ENCODE measurements at places on chromosomes 3 and 15.
A peak's percentile ranks its signal among the peaks of the same experiment; 100 is the strongest.

DNA sequence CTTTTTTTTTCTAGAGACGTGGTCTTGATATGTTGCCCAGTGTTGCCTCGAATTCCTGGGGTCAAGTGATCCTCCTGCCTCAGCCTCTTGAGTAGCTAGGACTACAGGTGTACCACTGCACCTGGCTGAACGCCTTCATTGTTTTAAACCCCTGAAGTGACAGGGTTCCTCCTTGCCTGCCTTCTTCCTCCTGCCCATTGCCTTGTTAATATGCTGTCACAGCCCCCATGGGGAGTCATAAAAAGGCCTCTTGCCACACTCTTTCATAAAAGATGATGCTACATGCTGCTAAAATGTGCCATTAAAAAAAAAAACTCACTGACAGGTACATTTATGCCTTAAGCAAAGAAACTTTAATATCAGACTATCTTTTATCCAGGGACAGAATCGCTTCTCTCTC, 116.8 kb upstream of the SKOR1 start:
- H3K27ac ChIP-seq = no peak overlapping the region
- DNase-seq = no peak
- no peaks in the 10 kb centered on the region for H3K4me1 ChIP-seq

GRCh38 chr15:53739651-53740050, 19.8 kb downstream of the WDR72 start:
- peaks cover 6% of the 10 kb centered on the region for H3K27me3 ChIP-seq
- H3K36me3 ChIP-seq = no peaks in the 10 kb centered on the region
- no peak for DNase-seq
- H3K27ac ChIP-seq = no peak overlapping the region
- H3K4me1 ChIP-seq = no peaks in the 10 kb centered on the region

- no peak overlapping the region for H3K27ac ChIP-seq
- no peak for DNase-seq
- peaks cover 20% of the 10 kb centered on the region for H3K4me1 ChIP-seq
- H3K27me3 ChIP-seq = no peaks in the 10 kb centered on the region
Measured at GRCh38 chr3:139564294-139564861, 24.8 kb upstream of the RBP1 start.

DNA sequence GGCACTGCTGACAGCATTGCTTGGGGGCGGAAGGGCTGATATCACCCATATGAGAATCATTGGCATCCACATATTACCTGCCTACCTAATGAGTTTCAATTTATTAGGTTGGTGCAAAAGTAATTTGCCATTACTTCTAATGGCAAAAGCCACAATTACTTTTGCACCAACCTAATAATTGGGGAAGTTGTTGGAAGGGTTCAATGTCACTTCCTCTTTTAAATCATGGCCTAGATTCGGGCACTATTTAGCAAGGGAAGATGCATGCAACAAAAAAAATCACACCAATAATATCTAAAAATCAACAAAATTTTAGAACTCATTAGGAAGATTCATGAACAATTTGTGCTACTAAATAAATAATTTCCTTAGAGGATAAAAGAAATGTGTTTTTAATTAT, 56.0 kb upstream of the AGTR1 start:
- DNase-seq = no peak
- H3K4me3 ChIP-seq = no peak overlapping the region
- H3K4me1 ChIP-seq = peaks cover 2% of the 10 kb centered on the region
- H3K36me3 ChIP-seq = no peaks in the 10 kb centered on the region
- peaks cover 6% of the 10 kb centered on the region for H3K27me3 ChIP-seq

- no peak overlapping the region for H3K4me3 ChIP-seq
- no peak for DNase-seq
- no peak overlapping the region for H3K27ac ChIP-seq
- H3K36me3 ChIP-seq = no peaks in the 10 kb centered on the region
- no peaks in the 10 kb centered on the region for H3K27me3 ChIP-seq
- peaks cover 29% of the 10 kb centered on the region for H3K4me1 ChIP-seq
Measured at GRCh38 chr3:177680472-177680821, 483.2 kb upstream of the TBL1XR1 start.

GRCh38 chr3:24185738-24186384, 240.8 kb downstream of the NR1D2 start:
- H3K4me1 ChIP-seq = peaks cover 11% of the 10 kb centered on the region
- peaks cover 8% of the 10 kb centered on the region for H3K27me3 ChIP-seq
- no peak overlapping the region for H3K4me3 ChIP-seq
- H3K36me3 ChIP-seq = no peaks in the 10 kb centered on the region
- DNase-seq = no peak
- no peak overlapping the region for H3K27ac ChIP-seq

DNA sequence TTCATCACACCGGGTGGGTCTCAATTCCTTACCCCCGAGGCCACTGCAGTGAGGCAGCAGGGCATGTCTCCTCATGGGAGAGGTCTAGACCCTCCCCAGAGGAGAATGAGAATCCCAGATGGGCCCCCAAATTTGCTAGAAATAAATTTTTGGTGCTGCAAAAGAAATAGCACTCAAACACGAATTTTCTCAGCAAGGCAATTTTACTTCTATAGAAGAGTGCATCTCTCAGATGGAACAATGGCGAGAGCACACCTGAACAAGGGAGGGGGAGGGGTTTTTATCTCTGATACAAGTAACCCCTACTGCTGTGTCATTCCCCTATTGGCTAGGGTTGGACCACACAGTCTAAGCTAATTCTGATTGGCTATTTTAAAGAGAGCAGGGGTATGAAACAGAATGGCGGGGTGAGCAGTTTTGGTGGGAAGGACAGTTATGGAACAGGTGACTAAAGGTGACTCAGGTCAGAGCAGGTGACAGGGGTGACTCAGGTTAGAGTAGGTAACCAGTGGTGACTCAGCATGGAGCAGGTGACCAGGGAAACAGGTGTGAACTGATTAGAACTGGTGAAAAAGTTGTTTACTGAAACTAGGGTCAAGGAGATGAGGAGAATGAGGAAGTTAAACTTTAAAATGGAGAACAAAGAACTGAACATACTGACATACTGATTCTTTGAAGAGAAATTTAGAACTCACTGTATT, 93.0 kb upstream of the WNT7A start:
- H3K27ac ChIP-seq = no peak overlapping the region
- no peak overlapping the region for H3K4me3 ChIP-seq
- no peaks in the 10 kb centered on the region for H3K36me3 ChIP-seq
- no peaks in the 10 kb centered on the region for H3K4me1 ChIP-seq

GRCh38 chr15:90610190-90610589, 80.5 kb downstream of the CRTC3 start:
- H3K36me3 ChIP-seq = peaks cover 29% of the 10 kb centered on the region
- H3K27me3 ChIP-seq = no peaks in the 10 kb centered on the region
- H3K4me3 ChIP-seq = no peak overlapping the region
- no peak for DNase-seq

- H3K36me3 ChIP-seq = peaks cover 29% of the 10 kb centered on the region
- H3K4me1 ChIP-seq = peaks cover 29% of the 10 kb centered on the region
- DNase-seq = no peak
Measured at GRCh38 chr15:43799209-43799944, 643 bp downstream of the SERINC4 start.

DNA sequence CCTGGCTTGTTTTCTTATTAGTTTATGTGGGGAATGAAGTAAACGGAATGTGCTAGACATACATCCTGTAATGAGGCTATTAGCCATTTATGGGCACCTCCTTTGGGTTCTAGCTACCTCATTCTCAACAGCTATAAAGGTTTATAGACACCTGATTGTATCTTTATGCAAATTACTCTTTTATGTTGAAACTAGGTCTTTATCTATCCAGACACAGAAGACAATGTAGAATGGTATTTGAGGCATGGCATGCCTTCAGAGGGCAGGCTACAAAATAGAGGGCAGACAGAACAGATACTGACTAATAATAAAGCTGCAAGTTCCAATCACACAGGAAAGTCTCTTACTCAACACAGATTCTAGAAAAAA, 27.1 kb downstream of the TBC1D2B start:
- H3K36me3 ChIP-seq = no peaks in the 10 kb centered on the region
- no peaks in the 10 kb centered on the region for H3K27me3 ChIP-seq
- H3K4me3 ChIP-seq = no peak overlapping the region
- no peak for DNase-seq

DNA sequence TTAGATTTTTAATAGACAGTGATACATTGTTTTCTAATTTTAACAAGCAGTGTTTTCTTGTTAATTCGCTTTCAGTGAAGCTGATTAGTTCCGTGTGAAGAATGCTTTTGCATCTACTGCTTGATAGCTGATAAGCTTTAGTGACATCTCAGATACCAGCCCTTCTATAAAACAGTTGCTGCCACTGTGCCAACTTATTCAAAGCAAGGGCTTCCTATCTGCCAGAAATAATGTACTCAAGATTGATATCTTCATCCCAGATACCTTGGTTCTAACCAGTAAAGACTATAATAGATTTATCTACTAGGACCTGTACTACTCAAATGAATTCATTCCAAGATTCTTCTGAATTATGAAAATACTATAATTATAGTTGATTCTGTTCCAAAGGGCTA, 30.4 kb downstream of the RARB start:
- H3K27ac ChIP-seq = peak overlapping the region; percentile 35
- H3K36me3 ChIP-seq = peaks cover 23% of the 10 kb centered on the region
- H3K4me1 ChIP-seq = peaks cover 73% of the 10 kb centered on the region
- DNase-seq = no peak

GRCh38 chr3:171005648-171006047, 20.9 kb downstream of the SLC2A2 start:
- DNase-seq = no peak
- no peak overlapping the region for H3K27ac ChIP-seq
- no peaks in the 10 kb centered on the region for H3K27me3 ChIP-seq
- no peaks in the 10 kb centered on the region for H3K4me1 ChIP-seq

DNA sequence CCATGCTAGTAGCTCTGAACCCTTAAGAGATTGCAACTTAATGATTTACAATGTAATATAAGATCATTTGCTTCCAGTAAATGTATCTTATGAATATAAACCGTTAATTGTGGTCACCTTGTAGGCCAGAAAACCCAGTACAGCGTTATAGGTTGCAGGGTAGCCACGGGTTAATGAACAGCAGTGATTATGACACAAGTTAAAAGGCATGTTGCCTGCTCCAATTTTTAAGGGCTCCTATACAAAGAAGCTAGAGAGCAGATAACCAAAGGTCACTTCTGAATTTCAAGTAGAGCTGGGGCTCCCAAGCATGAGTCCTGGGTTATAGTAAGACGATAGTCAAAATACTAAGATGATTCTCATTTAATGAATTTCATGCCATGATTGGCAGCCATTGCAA, 13.5 kb downstream of the GUCA1C start:
- peaks cover 32% of the 10 kb centered on the region for H3K4me1 ChIP-seq
- H3K36me3 ChIP-seq = no peaks in the 10 kb centered on the region
- H3K27me3 ChIP-seq = no peaks in the 10 kb centered on the region
- no peak overlapping the region for H3K4me3 ChIP-seq
- no peak for DNase-seq
- H3K27ac ChIP-seq = peak overlapping the region; percentile 32

- H3K27me3 ChIP-seq = no peaks in the 10 kb centered on the region
- no peaks in the 10 kb centered on the region for H3K4me1 ChIP-seq
- no peak overlapping the region for H3K27ac ChIP-seq
- no peak overlapping the region for H3K4me3 ChIP-seq
Measured at GRCh38 chr15:49330166-49330565, 92.9 kb upstream of the FGF7 start.

- H3K27me3 ChIP-seq = no peaks in the 10 kb centered on the region
- DNase-seq = no peak
- peaks cover 13% of the 10 kb centered on the region for H3K36me3 ChIP-seq
- peaks cover 26% of the 10 kb centered on the region for H3K4me1 ChIP-seq
Measured at GRCh38 chr15:69200832-69201745, 40.7 kb downstream of the GLCE start.

GRCh38 chr3:93962798-93963197, 10.9 kb downstream of the PROS1 start:
- H3K4me1 ChIP-seq = no peaks in the 10 kb centered on the region
- H3K36me3 ChIP-seq = peaks cover 11% of the 10 kb centered on the region
- no peak for DNase-seq
- H3K4me3 ChIP-seq = no peak overlapping the region

DNA sequence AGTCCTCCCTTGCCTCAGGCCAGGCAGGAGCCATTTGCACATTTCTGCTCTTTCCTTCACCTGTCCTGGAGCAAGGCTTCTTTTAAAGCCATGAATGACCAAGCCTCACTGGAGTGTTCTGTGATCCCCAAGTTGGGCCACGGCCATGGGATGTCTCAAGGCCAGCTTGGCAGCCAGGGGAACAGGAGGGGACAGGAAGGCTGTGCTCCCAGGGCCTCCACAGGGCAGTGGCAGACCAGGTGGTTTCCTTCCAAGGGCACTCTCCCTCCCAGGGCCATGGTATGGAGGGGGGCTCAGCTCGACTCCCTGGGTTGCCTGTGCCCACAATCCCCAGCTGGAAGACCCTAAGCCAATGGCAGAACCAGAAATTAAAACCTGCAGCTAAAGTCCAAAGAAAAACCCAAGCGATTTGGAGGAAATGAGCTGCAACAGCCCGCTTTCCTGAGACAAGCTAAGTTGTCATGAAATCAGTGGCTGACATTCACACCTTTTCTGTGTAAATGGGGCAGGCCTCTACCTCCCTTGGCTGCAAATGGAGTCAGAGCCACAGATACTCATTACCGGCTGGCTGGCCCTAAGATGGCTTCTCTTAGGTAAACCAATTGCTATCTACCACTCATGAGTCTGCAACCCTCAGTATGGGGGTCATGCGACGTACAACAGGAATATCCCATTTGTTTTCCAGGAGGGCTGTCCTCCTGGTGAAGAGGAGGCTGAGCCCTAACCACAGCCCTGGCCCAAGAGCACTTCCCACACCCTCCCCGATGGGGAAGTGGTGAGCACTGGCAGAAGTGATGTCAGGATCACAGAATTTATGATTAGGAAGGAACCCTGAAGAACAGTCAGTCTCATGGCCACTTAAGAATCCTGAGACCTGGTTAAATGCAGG, 83.3 kb downstream of the SNRK start:
- H3K4me3 ChIP-seq = no peak overlapping the region
- no peak overlapping the region for H3K27ac ChIP-seq
- H3K36me3 ChIP-seq = peaks cover 4% of the 10 kb centered on the region
- H3K4me1 ChIP-seq = no peaks in the 10 kb centered on the region
- no peaks in the 10 kb centered on the region for H3K27me3 ChIP-seq

DNA sequence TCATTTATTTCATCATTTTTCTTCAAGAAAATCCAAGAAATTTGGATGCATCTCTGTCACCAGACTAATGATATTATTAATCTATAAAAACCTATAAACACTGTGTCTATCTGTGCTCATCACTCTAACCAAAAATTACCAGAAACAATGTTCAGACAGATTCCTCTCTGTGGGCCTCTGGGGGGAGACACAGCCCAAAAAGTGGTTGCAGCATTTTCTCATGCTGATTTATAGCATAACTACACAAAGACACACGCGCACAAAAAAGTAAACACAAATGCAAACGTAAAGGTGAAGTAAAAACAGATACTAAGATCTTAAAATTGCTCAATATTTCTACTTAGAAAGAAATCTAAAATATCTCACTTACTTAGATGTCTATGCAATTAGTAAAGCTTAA, 976.0 kb downstream of the GBE1 start:
- H3K36me3 ChIP-seq = no peaks in the 10 kb centered on the region
- no peaks in the 10 kb centered on the region for H3K4me1 ChIP-seq
- H3K4me3 ChIP-seq = no peak overlapping the region
- H3K27me3 ChIP-seq = no peaks in the 10 kb centered on the region
